Stimulated activated effector memory CD8-positive, alpha-beta T cell treated with anti-CD3 and anti-CD28 coated beads, Interleukin-12 subunit alpha, Interleukin-12 subunit beta, amount 100 ng/mL, for 72 hours (primary cell): ENCODE measurements at places on chromosomes 13 and 19.

DNA sequence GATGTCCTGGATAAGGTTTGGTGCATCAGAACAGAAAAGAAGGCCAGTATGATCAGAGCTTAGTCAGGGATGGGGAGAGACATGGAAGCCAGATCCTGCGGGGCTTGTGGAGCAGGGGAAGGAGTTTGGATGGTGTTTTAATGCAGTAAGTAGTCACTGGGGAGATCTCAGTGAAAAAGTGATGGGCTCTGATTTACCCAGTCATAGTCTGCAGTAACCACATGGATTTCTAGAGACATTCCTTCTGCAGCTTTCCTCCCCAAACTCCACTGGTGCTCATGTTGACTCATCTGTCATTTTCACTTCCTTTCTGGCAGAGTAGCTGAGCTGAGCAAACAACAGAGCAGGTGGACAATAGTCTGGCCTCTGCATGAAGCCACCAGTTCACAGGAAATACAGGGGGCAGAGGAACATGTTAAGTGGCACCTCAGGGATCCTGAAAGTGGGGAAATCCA, 144.1 kb downstream of the DPF1 start:
- no peak for DNase-seq

- DNase-seq = no peak
These were observed 7.4 kb upstream of the SLITRK6 start for GRCh38 chr13:85806553-85807175.

- DNase-seq = no peak
These were observed 93.3 kb upstream of the USP29 start for GRCh38 chr19:57026476-57026875.

DNA sequence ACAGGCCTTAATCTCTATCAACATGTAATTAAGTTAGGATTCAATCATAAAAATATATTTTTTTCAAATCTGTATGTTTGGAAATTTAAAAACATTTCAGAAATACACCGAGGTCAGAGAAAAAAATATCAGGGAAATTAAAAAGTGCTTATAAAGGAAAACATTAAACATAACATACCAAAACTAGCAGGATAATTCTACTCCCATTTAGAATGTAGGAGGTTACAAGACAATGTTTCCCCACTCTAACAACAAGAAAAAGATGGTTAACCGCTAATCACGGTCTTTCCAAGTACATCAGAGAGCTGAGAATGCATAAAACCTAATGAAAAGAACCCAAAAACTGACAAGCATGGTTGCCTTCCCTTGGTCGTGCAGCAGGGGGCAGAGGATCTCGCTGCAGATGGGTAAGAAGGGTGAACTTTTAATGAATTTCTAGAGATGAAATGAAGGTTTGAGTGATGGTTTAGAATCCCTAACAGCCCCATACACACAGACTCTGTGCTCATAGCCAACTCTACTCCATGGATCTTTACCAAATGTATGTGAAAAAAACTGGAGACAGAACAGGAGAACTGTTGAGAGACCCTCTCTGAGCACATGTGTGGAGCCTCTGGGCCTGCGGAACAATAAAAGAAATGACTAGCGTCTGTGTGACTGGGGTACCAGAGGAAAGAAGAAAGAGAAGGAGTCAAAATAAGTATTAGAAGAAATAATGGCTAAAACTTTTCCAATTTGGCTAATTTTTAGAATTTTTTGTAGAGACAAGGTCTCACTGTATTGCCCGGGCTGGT, 51.3 kb upstream of the LSM14A start:
- DNase-seq = no peak

GRCh38 chr13:57631596-57632275, at the start of gene PCDH17:
Gene PCDH17 (plus strand): TSS chr13:57631744. CDS start chr13:57632547, 803 bp downstream.
- DNase-seq = no peak

- DNase-seq = no peak
These were observed 45.6 kb upstream of the ZNF562 start for GRCh38 chr19:9720541-9720940.

DNA sequence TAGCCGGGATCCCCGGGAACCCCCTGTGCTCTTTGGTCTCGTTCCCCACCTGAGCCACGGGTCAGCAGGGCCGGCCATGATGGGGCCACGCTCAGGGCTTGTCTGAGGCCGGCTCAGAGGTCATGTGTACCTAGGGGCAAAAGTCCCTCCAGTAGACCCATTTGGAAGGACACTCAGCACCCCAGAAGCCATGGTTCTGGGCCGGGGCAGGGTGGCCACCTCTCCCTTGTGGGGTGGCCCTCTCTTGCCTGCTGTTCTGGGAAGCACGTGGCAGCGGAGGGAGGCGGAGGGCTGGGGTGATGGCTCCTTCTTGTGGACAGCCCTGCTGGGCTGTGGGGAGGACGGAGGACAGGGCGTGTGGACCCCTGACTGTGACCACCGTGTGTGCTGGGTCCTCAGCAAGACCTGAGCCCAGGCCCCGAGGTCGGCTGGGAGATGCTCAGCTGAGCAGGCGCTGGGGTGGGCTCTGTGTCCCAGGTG, 6.4 kb upstream of the PEAK3 start:
- no peak for DNase-seq

DNA sequence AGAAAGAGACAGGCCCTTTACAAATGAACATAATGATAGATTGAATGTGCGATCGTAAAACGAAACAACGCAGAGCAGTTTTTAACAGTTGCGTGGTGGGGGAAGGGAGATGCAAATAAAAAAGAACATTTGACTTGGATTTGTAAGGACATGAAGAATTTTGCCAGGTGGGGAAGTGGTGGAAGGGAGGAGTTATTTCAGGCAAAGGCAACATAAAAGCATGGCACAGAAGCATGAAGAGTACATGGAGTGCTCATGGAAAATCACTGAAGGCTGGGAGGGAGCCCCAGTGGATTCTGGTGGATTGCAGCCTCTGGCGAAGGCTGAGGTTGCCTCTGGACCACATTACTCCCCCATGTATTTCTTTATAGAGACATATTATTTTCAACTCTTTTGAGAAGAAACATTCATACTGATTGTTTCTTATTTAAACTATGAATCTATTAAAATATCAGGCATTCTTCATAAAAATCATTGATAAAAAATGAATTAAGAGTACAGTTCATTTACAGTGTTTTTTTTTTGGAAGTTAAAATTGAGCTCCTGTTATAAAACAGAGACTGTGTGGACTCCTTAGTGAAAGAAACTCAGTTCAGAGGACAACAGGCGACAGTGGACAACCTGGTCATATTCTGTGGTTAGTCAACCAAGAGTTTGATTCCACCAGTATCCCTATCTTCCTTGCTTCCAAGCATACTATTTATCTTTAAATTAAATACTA, 57.5 kb downstream of the STARD13 start:
- no peak for DNase-seq

DNA sequence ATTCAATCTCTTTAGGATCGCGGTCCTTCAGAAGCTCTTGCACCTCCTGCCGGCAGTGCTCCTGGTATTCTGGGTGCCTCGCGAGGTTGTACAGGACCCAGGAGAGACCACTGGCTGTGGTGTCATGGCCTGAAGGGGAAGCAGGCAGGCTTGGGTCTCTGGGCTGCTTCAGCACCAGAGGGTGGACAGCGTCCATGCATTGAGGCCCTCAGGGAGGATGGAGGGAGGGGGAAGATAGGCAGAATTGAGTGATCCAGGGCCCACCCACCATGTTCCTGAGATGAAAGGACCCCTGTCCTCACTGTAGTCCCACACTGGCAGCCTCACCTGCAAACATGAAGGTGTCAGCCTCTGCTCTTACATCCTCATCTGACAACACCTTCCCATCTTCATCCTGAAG, 17.9 kb upstream of the OR10H5 start:
- DNase-seq = no peak

DNA sequence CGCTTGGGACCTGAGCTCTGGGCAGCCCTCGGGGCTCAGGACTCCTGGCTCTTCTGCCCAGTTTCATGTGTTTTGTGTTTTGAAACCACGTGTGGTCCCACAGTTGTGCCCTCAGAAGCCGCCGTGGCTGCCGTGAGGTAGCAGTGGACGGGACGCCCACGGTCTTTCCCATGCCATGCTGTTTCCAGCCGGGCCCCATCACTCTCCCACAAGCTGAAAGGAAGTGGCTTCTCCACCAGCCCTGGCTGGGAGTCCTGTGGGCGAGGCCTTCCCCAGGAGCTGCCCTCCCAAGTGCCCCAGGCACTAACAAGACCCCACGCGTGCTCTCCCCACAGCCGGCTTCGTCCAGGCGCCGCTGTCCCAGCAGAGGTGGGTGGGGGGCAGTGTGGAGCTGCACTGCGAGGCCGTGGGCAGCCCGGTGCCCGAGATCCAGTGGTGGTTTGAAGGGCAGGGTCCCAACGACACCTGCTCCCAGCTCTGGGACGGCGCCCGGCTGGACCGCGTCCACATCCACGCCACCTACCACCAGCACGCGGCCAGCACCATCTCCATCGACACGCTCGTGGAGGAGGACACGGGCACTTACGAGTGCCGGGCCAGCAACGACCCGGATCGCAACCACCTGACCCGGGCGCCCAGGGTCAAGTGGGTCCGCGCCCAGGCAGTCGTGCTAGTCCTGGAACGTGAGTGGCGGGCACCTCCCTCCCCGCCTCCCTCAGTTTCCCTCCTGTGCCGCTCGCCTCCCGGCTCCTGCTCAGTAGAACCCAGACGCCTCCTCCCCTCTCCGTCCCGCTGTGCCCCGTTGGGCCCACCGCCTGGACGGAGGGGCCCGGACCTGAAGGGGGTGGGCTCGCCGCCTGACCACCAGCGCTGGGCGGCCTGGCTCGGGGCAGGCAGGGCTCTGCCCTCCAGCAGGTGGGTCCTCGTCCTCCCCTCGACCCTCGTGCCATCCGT, 5.3 kb downstream of the BSG start:
- DNase-seq = no peak

DNA sequence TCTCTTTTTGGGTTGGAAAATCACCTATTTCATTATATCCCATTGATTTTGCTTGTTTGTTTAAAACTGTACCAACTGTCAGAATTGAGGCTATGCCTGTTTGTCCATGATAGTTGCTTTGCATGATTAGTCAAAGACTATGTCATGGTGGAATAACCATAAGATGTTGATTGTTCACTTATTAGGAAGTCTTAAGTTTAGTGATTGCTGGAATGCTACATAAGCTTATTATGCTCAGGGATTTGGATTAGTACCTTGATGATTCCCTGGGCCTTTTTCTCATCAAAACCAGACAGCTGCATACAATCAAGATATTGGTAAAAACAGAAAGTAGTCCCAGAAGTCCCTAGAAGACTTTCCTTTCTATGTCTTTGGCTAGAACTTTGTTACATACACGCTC, 954.7 kb downstream of the PCDH9 start:
- DNase-seq = no peak
